ENCODE measurements at places on chromosomes 6 and 20.

GRCh38 chr20:36855241-36855657, 20.7 kb upstream of the TLDC2 start:
- no peak for DNase-seq

DNA sequence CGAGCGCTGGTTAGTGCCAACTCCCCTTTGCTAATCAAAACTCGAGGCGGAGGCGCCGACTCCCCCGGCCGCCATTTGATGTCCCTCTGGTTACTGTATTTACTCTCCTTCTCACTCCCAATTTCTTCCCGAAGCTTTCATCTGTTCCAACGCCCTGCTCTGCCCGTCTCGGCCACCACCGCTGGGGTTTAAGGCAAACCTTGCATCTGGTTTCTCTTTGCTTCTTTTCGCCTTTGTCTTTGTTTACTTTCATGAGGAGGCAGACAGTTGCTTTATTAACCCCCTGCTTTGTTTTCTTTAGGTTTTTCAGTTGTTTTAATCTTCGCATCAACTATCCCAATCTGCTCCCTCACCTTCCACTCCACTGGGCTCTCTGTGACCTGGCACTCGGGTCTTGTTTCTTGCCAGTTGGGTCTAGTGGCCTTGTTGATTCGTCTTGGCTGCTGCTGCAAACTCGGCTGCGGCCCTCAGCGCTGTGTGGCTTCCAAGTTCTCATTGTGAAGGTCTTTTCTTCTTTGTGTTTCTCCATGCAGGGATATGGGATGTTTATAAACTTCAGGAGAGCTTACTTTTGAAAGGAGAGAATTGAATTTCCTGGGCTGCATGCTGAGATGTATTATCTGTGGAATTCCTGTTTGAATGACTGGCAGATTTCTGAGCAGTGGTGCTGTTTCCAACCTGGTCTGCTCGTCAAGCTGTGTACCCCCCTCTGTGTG, 155.1 kb downstream of the CDC5L start:
- DNase-seq, result no peak

DNA sequence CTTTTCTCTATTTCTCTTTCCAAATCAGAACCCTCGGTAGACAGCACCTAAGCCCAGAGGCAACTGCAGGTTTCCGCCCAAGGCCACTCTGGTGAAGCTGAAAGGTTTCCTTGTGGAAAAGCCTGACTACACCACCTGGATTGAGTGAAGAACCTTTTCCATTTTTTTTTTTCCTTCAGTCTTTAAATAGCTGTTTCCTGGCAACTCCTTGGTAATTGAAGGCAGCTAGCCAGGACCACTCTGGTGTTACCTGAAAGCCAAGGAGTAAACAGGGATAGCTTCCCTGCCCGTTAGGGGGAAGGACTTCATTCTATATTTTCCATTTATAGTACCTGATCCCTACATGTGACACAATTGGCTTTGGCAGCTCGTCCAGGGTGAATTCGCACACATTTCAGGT, 1238.4 kb downstream of the GRIK2 start:
- no peak for DNase-seq

GRCh38 chr6:7562769-7563168, 21.3 kb downstream of the DSP start:
- DNase-seq, result no peak

DNA sequence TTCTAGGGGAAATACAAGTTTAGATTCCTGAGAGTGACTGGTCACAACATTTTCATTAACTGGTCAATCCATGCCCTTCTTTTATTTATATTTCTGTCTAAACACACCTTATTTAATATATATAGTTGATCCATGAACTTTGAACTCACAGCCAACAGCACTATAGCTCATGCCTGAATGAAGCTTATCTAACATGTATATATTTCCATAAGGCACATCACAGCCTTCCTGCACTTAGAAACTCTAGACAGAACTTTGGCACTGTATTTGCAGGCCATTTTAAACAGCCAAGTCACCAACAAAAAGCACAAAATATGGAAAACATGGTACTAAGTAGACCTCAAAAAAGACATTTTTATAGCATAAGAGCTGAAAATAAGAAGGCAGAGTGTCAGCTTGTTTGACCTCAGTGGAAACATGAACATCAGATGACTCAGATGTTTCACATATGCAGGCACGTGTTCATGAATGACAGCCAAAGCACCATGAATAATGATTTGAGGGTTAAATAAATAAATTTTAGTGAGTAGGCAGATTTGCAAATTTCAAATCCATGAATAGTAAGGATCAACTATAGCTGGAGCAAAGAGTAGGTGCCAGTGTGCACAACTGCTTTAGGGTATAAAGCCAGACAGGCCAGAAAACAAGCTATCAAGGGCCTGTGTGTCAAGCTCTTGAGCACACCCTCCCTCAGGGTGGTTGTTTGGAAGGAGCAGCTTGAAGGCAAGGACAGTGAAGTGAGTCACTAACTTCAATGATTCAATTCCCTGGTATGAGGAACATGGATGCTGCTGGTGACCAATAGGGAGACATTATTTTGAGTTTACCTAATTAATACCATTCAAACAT, 88.9 kb upstream of the NT5E start:
- DNase-seq, result no peak

- no peak for DNase-seq
Observed at GRCh38 chr20:61750093-61750492, 315.6 kb downstream of the TAF4 start.

GRCh38 chr20:41094353-41095055, 42.8 kb upstream of the PLCG1 start:
- DNase-seq, result no peak

GRCh38 chr20:37729452-37729851, 35.6 kb downstream of the CTNNBL1 start:
- DNase-seq, result no peak

GRCh38 chr6:42390228-42390934, 61.3 kb downstream of the TRERF1 start:
- DNase-seq, result no peak

DNA sequence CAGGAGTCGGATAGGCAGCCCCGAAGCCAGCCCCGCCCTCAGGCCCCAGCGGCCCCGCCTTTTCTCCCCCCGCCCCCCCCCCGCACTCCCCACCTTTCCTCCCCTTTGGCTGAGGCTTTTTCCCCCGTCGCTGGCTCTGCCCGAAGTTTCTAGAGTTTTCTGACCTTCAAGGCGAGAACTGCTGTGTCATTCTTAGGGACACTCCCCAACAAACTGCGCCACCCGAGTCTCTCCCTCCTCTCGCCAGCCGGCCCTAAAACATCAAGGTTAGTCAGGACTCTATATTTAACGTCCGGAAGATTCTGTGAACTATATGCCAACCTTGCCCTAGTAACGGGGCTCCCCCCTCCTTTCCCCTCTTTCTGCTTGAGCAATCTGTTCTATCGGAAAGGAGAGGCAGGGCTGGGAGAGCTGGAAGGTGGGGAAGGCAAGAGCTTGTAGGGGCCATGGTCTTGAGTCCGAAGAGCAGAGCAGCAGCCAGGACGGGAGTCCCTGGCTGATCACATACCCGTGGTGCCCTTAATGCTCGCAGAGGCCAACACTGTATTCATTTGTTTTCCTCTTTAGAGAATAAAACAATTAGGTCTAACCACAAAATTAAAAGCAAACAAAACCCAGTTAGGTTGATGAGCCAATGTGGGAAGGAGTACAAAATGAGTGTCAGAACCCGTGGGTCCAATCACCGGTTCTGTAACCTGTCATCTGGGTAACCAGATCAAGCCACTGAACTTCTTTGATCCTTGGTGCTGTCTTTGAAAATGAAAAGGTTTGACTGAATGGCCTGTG, 5.3 kb upstream of the HSPA1B start:
- no peak for DNase-seq

- no peak for DNase-seq
Observed at GRCh38 chr20:50347284-50348063, 156.8 kb downstream of the CEBPB start.

DNA sequence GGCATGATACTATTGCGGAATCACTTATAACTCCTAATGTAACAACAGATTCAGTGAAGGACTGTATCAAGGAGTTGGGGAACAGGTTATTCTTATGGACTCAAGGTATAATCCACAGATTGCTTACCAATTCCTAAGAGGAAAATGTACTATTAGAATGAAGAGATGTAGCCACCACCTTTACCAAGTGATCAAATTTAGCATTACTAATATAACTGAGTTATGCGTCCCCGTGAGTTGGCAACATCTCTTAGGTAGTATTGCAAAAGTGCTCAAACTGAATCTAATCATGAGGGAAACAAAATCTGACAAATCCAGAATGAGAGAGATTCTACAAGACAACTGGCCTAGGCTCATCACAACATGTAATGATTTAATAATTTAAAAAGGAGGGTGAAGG, 777 bp upstream of the SNRNP48 start:
- DNase-seq, result no peak

GRCh38 chr6:114327074-114327473, 15.7 kb downstream of the HS3ST5 start:
- DNase-seq, result no peak

DNA sequence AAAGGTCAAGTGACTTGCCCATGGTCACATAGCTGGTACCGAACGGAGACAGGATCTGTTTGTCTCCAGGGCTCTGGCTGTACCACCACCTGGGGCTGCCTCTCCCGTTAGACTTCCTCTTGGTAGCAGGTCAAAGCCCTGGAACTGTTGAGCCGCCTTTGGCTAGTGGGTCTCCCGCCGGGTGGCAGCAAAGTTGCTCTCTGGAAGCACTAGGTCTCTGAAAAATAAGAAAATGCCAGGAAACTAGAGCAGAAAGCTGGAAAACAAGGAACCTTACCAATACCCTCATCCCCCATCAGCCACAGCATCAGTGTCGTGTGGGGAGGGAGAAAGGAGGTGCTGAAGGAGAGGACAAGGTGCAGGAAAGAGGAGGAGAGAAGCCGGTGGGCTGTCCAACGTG, 291.0 kb upstream of the SUPT3H start:
- DNase-seq, result no peak

DNA sequence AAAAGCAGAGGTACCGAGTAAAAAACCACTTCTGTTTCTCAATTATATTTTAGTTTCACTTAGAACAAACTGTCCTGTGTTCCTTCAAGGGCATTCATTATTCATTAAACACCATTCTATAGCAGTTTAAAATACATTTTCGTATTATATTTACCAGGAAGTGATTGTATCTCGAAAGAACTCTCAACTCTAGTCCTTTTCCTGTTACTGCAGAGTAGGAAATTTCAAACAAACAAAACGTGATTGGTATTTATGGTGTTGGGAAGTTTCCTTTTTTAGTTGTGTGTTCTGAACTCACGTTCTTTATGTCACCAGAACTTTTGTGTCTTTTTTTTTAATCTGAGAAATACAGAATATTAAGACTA, 139.5 kb upstream of the BTBD3 start:
- no peak for DNase-seq

GRCh38 chr20:47129306-47129705, 227.2 kb downstream of the ZMYND8 start:
- DNase-seq, result no peak

DNA sequence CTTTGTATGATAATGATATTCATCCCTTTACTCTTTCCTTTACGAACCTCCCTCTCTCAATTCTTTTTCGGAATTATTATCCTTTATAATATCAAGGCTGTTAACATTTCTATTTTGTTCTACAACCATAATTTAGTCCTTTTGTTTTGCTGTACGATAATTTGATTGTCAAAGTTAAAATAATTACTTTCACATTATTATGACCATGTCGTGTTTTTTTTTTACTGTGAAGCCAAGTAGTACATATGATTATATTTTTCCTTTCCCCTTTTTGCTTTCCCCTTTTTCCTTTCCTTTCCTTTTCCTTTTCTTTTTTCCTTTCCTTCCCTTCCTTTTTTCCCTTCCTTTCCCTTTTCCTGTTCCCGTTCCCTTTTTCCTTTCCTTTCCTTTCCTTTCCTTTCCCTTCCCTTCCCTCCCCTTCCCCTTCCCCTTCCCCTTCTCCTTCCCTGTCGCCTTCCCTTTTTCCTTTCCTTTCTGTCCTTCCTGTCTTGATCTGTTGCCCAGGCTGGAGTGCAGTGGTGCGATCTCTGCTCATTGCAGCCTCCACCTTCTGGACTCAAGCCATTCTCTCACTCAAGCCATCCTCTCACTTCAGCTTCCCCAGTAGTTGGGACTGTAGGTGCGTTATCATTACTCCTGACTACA, 19.5 kb downstream of the CD2AP start:
- no peak for DNase-seq

DNA sequence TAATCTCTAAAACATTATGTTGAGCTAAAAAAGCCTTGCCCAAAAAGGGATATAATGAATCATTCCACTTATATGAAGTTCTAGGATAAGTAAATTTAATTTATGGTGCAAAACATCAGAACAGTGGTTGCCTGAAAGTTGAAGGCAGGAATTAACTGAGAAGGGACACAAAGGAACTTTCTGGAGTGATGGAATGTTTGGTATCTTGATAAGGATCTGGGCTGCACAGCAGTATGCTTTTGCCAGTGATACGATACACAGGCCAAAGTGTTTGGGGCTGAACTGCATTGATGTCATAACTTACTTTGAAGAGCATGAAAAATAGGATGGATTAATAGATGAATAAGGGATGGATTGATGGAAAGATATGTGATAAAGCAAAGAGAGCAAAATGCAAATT, 146.1 kb upstream of the LRFN2 start:
- DNase-seq, result no peak

- DNase-seq, result no peak
Observed at GRCh38 chr6:35778437-35778836, 2.0 kb downstream of the CLPSL2 start.

GRCh38 chr20:57844626-57845596, 135.1 kb upstream of the PMEPA1 start:
- DNase-seq, result no peak

GRCh38 chr6:27584326-27584725, 111.4 kb upstream of the ZNF184 start:
- DNase-seq, result no peak

DNA sequence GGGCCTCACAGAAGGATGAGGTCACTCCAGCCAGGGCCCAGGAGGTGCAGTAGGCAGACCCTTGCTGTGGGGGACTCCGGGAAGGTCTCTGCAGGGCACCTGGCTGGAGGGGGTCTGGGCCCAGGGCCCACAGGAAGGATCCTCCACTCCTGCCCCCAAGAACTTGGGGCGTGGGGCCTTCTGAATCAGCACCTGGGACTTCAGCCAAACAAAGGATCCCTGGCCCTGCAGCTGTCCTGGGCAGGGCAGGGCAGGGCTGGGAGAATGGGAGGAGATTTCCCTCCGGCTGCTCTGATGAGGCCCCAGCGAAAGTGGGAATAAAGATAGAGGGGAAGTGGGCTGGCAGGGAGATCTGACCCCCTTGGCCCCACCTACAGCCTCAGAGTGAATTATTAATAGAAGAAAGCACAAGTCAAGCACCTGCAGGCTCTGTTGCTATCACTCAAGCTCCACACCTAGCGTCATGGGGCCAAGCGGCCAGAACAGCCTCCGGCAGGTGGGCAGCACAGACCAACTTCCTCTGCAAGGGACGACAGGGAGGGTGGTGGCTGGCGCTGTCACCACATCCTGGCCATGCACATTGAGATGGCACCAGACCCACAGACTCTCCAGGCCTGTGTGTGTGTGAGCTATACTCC, 61.6 kb upstream of the MRPS10 start:
- DNase-seq, result no peak

GRCh38 chr20:52031563-52032303, 159.8 kb downstream of the ZFP64 start:
- DNase-seq, result peak; percentile 31

GRCh38 chr20:53853111-53853713, 217.2 kb downstream of the BCAS1 start:
- no peak for DNase-seq

- no peak for DNase-seq
Observed at GRCh38 chr20:25309395-25310267, 61.7 kb downstream of the PYGB start.
